ENCODE measurements at places on chromosomes 12 and 14. TPM values are rescaled to one million over a fixed set of nuclear protein-coding genes. Genes with fewer than 3 reads are reported as not detected.

GRCh38 chr12:108690542-108691174 lies 40.7 kb downstream of the CORO1C start:
- DNase-seq: no peak

GRCh38 chr14:86462193-86462753 lies 932.3 kb downstream of the FLRT2 start:
- no peak for DNase-seq

- DNase-seq: no peak
Observed at GRCh38 chr12:18681818-18682217, 56.0 kb downstream of the PLCZ1 start.

DNA sequence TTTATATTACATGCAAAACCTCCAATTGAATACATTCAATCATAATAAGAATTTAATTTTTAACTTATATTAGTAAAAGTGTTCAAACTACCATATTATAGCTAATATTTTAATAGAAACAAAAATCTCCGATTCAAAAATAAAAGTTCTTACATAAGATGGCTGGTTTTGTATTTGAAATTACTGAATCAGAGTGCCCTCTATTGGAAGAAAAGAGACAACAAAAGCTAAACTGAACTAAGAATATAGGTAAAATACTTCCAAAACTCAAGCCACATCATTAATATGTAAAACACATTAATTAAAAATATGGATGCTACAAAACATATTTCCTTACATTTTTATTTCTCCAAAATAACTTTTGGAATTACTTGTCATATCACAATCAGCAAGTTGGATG lies 120.3 kb downstream of the GARIN6 start:
- DNase-seq: no peak

- DNase-seq: no peak
Observed at GRCh38 chr12:71152851-71153250, 4.9 kb downstream of the TSPAN8 start.

DNA sequence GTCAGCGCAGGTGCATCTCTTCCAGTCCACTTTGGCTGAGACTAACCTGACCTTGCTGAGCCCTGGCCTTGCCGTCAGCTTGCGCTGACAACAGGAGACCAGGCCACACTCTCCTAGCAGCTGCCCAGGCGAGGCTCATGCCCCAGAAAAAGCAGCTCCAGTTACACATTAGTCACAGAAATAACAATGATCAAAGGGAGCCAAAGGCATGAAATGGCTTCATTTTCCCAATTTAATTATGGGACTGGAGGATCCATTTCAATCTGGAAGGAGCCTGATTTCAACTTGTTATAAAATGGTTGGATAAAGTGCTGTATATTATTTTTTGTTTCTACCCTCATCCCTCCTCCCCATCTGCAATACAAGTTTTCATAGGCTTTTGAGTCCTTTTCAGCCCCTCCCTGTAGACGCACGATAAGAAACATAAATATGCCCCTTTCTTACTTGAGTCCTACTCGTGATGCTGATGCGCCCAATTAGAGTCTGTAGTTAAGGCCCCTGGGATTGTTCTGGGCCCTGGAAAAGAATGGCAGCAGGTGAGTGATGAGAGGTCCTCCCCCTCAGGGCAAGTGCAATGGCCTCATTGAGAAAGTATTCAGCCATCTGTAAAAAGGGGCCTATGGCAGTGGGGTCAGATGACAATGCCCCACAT lies 376.0 kb downstream of the C12orf75 start:
- DNase-seq: no peak

DNA sequence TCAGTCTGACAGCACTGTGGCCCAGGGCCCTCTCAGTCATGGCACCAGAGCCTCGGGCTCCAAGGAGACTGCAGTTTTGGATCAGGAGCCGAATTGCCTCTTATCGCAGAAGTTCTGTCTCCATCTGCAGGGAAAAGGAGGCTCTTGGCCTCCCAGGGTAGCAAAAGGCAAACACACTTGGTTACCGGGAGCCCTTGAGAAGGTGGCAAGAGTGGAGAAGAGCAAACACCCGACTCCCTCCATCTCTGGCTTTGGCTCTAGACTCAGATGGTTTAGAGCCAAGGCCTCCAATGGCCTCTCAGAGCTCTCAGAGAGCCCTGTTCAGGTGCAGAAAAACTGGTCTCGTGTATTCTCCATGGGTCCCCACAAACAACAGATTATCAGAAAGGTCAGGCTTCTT lies 44.6 kb downstream of the NINJ2 start:
- no peak for DNase-seq

GRCh38 chr14:105301103-105301914 lies 508 bp upstream of the BRF1 start:
- DNase-seq: peak; percentile 100

DNA sequence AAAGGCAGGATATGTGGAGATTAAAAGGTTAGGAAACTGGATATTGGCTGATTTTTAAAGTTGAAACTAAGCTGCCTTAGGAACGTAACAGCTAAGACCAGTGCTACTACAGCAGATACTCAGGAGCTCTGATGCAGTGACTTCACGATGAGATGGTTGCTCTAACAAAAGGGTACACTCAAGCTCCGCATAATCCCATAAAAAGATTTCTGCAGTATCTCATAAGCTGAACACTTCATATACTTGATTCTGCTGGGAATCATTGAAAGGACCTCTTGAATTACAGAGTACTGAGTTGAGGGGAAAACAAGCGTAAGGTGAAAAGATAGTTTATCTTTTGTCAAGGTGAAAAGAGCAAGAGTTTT lies 3.7 kb downstream of the RNF10 start:
- no peak for DNase-seq

- DNase-seq: no peak
Observed at GRCh38 chr12:129771238-129771637, 132.6 kb downstream of the TMEM132D start.

DNA sequence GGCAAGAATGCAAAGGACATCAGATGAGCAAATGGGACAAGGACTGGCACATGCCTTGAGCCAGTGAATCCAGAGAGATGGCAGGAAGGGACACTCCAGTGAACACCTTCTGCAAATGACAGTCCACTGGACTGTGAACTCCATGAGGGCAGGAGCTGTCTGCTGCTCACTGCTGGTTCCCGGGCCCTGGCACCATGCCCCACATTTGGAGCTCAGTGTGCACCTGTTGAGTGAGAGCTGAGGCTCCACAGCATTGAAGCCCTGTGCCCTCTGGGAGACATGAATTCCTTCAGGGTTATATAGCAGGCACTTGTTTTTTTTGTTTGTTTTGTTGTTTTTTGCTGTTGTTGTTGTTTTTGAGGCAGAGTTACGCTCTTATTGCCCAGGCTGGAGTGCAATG lies 13.1 kb downstream of the PRIMA1 start:
- no peak for DNase-seq

- no peak for DNase-seq
Observed at GRCh38 chr12:62207248-62207647, 53.0 kb upstream of the USP15 start.

- no peak for DNase-seq
Observed at GRCh38 chr12:117084405-117085317, 14.6 kb downstream of the TESC start.

DNA sequence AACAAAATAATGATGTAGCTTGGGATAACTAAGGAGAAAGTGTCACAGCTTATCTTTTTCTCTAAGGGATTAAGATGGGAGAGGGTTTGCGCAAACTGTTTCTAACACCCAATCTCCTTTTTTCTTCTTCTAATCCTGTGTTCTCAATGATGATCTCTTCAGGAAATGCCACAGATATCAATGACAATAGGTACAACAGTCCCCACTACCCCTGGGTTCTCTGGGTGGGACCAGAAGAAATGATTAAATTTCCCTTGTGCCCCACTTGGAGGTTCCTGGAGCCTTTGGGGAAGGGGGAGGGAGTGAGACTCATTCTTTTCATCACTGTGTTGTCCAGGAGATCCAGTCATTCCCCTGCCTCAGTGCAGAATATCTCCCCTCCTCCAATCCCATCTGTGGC lies 8.6 kb upstream of the PIP4K2C start:
- DNase-seq: no peak

GRCh38 chr12:96146747-96147146 lies 47.4 kb upstream of the ELK3 start:
- DNase-seq: no peak

- no peak for DNase-seq
Observed at GRCh38 chr14:74364271-74364880, 16.1 kb downstream of the VRTN start.

DNA sequence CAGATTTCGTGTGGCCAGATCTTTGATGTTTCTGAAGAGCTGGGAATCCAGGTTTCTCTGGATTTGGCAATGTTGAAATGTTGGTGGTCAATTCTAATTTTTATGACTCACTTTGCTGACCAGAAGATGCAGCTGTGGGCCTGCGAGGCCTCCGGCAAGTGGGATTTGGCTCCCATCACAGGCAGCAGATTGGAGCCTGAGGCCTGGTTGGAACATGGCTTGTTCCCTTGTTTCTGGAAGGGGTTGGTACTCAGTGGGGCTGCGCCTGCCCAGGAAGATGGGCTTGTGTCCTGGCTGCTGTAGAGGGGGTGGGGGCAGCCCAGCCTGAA lies 23.1 kb downstream of the FBRSL1 start:
- DNase-seq: no peak

- no peak for DNase-seq
Observed at GRCh38 chr14:99327458-99328250, 55.7 kb upstream of the BCL11B start.

- DNase-seq: no peak
Observed at GRCh38 chr14:29805415-29806123, 122.1 kb downstream of the PRKD1 start.

MYBPC1 gene
- total RNA-seq: not detected

PTPRR gene
- not detected for total RNA-seq

GRIN2B gene
- total RNA-seq: not detected

HOXC12 gene
- not detected for total RNA-seq

NDUFA9 gene
- 108 TPM for total RNA-seq

EML1 gene
- total RNA-seq: not detected

CLEC2A gene
- not detected for total RNA-seq

COCH gene
- 2.2 TPM for total RNA-seq

TMED10 gene
- 149 TPM for total RNA-seq

GPHN gene
- 16.0 TPM for total RNA-seq
